Placental pericyte (primary cell): ENCODE measurements at places on chromosomes 11 and 22. TPM values are rescaled to one million over a fixed set of nuclear protein-coding genes. Genes with fewer than 3 reads are reported as not detected.

The MMP1 gene
- total RNA-seq, result 19.7 and 1,229 TPM in 2 replicates

The GLYAT gene
- not detected in 2 replicates for total RNA-seq

The APOL5 gene
- not detected in 2 replicates for total RNA-seq

The PIH1D2 gene
- total RNA-seq, result 1.0 and 1.5 TPM in 2 replicates

The APOBEC3G gene
- 7.0 and 12.7 TPM in 2 replicates for total RNA-seq

The TMEM9B gene
- total RNA-seq, result 22.5 and 52.3 TPM in 2 replicates

The GLYATL2 gene
- not detected in 2 replicates for total RNA-seq

The DGCR2 gene
- total RNA-seq, result 47.1 and 78.5 TPM in 2 replicates

The MUC5B gene
- total RNA-seq, result not detected in 2 replicates

The NAALAD2 gene
- 0.29 and 0.44 TPM in 2 replicates for total RNA-seq

The TMEM225 gene
- total RNA-seq, result not detected in 2 replicates

The PAX6 gene
- under 0.01 TPM in 1 of 2 replicates, not detected in the other for total RNA-seq
